ENCODE measurements at places on chromosomes 12 and 14.

DNA sequence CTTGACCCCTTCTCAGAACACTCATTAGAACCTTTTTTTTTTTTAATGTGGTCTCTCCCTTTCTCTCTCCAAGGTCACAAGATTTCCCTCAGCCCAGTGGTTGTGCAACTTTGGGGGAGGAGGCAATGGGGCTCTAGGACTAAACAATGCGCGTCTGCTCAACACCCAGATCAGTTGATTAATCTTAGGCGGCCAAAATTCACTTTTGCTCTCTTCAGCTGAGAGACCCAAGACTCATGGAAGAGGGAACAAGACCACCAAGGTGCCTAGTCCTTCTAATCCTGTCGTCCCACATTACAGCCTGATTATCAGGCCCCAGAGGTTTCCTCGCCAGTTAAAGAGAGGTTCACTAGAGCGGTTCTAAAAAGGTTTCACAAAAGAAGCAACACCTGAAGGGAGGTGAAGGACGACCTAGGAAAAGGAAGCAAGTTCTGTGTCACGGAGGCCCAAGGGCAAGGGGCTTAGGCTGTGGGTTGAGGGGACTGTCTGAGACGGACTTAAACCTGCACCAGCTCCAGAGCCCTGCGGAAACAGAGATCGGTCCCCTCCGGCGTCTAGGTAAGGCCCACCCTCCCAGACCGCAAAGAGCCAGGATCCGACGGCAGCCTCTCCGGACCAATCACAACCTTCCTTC lies 824 bp upstream of the TARBP2 start:
- no peak for DNase-seq

- no peak for DNase-seq
Observed at GRCh38 chr14:49796025-49796424, 28.1 kb downstream of the KLHDC2 start.

DNA sequence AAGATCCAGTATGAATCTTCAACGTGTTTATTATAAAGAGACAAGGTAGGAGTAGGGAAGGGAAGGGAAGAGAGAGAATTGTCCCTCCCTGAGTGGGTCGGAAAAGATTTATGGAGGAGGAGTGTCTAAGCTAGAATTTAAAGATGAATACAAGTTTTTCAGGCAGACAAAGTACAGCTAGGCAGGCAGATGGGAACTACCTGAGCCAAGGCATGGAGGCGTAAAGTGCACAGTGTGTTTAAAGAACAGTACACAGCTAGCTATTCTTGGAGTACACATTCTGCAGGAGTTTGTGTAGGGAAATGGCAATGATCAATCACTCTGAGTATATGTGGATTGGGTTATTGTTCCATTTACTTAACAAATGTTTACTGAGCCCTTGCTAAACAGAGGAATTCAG lies 20.1 kb downstream of the PLEKHG7 start:
- DNase-seq: no peak

- no peak for DNase-seq
Observed at GRCh38 chr12:52952076-52952801, 3.3 kb downstream of the KRT18 start.

GRCh38 chr12:110287986-110288385 lies 6.9 kb downstream of the ATP2A2 start:
- DNase-seq: no peak

- no peak for DNase-seq
Observed at GRCh38 chr12:40254455-40255085, 29.8 kb downstream of the LRRK2 start.

GRCh38 chr12:18653465-18653864 lies 84.3 kb downstream of the PLCZ1 start:
- no peak for DNase-seq

DNA sequence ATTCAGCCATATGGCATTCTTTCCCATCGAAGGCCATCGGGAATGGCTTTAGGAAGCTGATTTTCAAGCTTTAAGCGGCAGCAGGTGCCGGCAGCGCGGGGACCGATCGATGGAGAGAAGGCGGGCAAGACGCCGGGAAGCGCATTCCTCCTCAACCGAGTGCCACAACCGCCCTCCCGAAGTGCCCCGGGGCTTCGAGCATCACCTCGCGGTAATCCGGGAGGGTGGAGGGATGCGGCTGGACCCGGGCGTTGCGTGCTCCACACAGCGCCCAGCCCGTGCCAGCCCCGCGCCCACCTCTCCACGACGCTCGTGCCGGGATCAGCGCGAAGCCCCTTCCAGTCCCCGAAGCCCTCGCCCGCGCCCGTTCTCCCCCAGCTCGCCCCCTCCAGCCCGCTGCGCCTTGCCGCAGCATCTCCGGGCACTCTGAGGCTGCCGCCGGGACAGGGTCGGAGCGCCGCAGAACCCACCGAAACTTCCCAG lies 3.2 kb downstream of the USP44 start:
- peak; percentile 32 for DNase-seq

DNA sequence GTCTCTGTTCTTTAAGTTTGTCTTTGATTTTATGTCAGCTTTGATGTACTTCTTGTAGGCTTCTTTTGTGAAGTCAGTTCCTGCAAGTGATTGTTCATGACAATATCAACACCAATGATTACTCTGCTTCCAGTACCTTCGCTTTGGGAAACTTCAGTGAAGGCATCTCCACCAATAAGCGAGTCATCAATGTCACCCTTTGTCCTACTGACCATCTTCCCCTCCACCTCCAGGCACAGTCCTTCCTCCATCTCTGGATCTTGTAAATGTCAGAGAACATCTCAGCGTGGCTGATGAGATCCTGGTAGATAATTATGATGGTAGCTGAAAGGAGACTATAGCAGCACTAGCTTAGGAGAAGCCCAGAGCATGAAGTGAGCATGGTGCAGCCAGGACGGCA lies 40.4 kb upstream of the A2M start:
- no peak for DNase-seq

GRCh38 chr14:63949696-63950095 lies 96.9 kb downstream of the SYNE2 start:
- no peak for DNase-seq

- DNase-seq: no peak
Observed at GRCh38 chr12:659090-659683, 4.1 kb downstream of the NINJ2 start.

DNA sequence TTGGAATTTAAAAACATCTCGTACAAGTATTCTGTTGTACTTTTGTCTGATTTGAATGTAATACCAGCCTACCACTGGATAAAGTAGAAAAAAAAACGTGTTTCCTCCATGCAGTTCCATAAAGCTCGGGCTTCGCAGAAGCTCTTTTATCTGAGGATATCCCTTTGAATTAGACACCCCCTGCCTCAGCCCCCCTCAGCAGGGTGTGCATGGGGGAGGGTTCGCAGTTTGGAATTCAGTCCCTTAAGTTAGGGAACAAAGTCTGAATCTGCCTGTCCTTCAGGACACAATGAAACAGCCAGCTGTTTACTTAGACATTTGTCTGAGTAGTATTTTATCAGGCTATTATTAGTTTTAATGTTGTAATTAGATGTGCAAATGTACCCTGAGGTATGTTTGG lies 234.0 kb upstream of the CAND1 start:
- no peak for DNase-seq

- no peak for DNase-seq
Observed at GRCh38 chr14:102394717-102395375, 32.1 kb downstream of the TECPR2 start.

- no peak for DNase-seq
Observed at GRCh38 chr12:81079280-81080076, 1.6 kb downstream of the ACSS3 start.

- DNase-seq: no peak
Observed at GRCh38 chr12:121770388-121770787, 23.1 kb downstream of the RHOF start.

GRCh38 chr12:63362791-63363190 lies 211.8 kb upstream of the AVPR1A start:
- DNase-seq: no peak

DNA sequence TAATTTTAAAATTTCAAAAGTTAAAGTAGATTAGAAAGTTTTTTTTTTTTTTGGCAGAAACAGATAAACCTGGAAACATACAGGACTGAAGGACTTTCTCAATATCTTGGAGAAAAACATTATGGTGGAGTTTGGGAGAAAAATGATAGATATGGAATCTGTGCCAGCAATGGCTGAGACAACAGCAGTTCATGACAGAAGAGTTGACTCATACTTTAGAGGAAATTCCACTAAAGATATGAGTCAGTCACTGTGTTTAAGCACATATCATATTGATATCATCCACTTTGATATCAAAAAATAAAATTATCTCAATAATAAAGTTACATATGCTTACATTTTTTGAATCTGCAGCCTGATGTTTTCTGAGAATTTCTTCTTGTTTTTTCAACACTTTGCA lies 193.9 kb upstream of the OR4E1 start:
- peak; percentile 86 for DNase-seq

DNA sequence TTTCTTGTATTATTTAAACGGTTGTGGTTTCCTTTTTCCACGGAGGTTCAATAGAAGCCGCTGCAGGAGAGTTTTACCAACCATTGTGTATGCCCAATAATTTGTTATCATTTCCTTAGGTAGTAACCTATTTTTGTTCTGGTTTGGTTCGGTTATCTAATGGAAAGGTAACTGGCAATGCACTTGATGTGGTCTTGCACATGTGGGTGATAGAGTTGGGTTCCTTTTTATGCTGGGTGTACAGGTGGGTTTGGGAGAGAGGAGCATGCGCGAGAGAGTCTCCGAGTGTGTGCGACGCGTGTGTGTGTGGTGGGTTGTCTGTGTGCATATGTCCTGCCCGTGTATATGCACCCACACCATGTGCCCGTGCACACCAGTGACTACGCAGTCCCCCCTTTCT lies 102.7 kb upstream of the FKBP4 start:
- DNase-seq: no peak

GRCh38 chr14:105601360-105602242 lies 75.2 kb downstream of the TMEM121 start:
- no peak for DNase-seq

DNA sequence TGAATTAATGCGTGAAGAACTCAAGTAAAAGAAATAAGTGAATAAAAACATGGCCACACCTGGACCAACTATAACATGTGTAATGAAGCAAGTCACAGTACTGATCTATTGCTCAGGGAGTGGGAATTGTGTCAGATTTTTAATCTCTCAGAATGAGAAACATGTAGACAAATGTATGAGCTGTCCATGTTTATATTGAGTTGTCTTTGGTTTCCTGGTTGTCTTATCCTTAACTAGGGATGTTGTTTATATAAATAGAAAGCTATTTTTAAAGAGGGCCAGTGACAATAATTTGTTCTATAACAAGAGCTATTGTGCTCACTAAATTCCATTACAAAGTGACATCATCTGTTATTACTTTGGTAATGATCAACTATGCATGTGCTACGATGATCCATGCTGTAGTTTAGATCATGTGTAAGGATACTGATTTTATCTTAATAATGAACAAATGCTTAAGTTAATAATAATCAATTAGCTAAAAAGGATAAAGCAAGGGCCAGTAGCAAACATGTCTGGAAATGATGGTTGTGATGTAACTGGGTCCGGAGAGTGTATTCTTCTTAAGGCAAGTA lies 91.3 kb upstream of the RTL1 start:
- no peak for DNase-seq

DNA sequence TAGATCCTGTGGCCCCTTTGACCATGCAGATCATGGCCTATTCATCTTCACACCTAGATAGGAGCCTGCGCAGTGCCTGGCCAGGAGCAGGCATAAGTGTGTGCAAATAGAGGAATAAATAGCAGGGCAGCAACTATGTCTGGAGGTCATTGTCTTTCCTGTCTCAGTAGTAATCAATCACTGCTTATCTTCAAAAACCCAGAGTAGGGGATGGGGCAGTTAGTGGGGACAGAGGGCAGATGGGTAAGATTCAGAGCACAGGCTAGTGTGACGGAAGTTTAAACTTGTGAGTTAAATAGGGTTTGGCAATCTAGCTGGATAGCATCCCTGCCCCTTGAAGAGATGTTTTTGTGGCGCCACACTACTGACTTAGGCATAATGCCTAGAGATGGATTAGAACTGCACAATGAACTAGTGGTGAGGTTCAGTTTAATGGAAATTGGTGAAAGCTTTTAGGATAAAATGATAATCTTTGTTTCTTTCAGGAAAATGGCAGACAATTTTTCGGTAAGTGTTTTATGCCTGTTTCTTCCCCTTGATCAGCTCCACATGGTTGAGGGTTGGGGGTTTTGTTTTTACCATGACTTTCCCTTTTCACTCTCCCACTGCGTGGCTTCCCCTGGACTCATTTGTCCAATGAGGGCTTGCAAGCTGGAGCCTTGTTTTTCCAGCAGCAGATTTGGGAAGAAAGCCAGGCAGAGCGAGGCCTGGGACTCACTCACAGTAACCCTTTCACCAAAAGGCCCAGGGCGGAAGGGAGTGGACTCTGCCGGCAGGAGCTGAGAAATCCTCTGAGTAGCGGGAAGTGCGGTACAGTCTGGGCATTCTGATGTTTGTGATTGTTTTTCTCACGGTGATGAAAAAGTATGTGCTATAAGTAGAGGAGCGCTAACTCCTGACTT lies 8.1 kb downstream of the LGALS3 start:
- peak; percentile 85 for DNase-seq

DNA sequence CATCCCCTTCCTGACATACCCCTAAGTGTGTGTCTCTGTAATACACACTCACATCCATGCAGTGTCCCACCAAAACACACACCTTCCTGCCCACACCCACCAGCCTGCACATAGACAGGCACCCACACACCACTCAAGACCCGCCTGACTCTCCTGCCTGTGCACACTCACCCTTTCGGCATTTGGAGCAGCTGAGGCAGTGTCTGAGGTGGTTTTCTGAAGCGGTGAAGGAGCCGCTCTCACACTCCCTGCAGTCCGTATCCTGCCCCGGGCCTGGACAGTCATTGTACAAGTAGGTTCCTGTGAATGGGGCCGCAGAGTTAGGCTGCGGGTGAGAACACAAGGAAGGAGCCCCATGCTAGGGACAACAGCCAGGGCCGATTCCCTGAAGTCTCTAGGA lies 8.3 kb downstream of the TNFRSF1A start:
- no peak for DNase-seq

DNA sequence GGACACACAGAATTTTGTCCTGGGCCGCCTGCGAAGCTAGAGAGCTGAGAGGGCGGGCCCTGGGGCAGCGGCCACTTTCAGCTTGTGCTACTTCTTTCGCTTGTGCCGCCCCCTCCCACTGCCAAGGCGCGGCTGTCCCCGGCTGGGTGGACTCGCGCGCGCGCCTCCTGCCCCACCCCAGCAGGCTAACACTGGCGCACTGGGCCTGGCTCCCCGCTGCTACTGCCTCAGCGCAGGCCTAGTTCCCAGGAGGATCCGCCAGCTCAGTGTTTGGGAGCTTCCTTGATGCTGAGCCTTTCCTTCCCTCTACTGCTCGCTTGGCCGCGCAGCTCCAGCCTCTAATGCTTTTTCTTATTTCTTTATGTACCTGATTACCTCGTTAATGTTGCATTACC lies 27.4 kb upstream of the METAP2 start:
- no peak for DNase-seq

- no peak for DNase-seq
Observed at GRCh38 chr14:106174206-106174605, 647.8 kb downstream of the TMEM121 start.
